T follicular helper cell (primary cell): ENCODE measurements at places on chromosomes 1 and 21.

- DNase-seq = no peak
Measured at GRCh38 chr1:34342334-34342733, 165.6 kb downstream of the C1orf94 start.

- DNase-seq = no peak
Measured at GRCh38 chr1:36051821-36052220, 32.1 kb upstream of the TEKT2 start.

DNA sequence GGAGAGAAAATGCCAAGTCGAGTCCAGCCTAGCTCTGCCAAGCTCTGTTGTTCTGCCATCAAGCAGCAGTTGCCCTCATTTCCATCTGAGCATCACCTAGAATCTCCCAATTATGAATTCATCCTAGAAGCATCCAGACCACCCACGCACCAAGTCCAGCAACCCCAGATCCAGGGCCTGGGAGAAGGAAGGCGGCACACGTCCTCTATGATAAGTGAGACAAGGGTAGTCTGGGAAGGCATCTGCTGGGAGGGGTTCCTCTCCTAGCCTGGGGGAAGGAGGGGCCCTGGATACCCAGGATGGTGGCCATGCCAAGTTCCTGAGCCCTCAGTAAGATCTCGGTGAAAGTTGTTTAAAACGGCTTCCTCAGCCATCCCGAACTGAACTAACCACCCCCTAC lies 70.7 kb downstream of the VWA5B1 start:
- DNase-seq = no peak

GRCh38 chr1:183652547-183653461 lies at the start of gene APOBEC4:
TSS of gene APOBEC4 (minus strand) at chr1:183653316. CDS start at chr1:183648781, 4,535 bp downstream.
- no peak for DNase-seq

DNA sequence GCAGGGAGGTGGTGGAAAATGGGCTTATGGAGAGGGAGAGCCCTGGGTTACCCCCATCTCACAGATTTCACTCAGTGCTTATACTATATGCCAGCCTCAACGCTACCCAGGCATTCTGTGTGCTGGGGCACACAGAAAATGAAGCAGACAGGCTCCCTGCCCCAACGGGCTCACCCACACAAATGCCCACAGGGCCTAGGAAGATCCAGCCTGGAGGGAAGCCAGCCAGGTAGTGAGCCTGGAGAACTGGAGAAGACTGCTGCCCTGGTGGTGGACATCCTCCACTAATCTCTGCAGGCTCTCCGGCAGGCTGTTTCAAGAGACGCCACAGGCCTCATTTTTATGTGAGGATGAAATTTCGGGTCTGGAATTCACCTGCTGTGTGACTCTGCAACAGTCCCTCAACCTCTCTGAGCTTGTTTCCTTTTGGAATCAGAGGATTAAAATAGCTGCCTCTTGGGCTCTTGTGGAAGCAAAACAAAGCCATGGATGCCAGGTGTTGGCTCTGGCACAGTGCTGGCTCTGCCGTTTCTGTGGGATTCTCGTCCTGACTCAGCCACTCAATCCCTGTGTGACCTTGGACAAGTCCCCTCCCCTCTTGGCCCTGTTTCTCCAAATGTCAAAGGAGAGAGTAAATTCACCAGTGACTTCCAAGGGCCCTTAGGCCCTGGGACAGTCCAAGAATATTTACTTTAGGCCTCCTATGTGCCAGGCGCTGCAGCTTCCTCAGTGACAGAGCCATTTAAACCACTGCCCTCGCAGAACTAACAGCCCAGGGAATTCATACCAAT lies 3.6 kb downstream of the PAQR7 start:
- DNase-seq = no peak

- no peak for DNase-seq
Measured at GRCh38 chr1:64223329-64224151, 20.1 kb downstream of the UBE2U start.

DNA sequence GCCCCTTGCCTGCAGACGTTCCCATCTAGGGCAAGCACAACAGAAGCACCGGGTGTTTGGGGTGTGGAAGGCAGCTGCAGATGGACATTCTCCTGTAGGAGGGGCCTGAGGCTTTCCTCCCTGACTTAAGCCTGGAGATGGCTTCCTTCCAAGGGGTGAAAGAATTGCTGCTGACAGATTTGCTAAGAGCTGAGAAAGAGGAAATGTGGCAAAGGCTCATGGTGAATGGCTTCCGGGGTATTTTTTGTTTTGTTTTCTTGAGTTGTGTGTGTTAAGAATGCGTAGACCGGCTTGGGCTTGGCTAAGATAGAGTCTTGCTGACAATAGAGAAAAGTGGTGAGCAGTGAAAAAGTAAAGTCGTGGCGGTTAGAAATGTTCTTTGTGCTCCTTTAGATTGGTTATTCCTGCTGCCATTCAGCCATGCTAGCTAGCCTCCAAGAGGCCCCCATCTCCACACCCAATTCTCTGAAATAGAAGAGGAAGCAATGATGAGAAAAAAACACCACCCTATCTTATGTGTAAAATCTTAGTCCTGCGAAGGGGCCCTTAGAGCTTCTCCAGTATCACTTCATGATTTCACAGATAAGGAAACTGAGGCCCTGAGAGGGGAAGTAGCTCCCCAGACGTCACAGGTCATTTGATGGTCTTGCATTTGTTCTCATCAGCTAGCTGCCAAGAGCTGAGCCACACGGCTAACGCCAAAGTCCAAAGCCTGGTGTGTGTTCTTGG lies 36.9 kb downstream of the EIF2D start:
- DNase-seq = no peak

DNA sequence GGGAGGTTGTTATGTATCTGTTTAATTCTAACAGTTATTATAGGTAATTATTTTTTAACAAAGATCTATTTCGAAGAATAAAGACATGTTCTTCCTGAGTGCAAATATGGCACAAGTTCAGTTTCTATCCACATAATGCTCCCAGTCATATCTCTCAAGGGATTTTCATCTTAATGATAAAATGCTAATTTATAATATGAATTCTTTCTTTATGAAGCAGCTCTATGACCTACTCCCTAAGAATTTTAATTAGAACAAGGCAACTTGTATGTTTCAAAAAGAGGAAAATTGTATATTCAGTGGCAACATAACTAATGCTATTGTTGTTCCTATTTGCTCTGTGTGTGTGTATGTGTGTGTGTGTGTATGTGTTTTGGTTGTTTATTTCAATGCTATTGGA lies 1222.1 kb upstream of the NCAM2 start:
- no peak for DNase-seq

- no peak for DNase-seq
Measured at GRCh38 chr1:187942986-187943385, 1114.2 kb downstream of the PLA2G4A start.

DNA sequence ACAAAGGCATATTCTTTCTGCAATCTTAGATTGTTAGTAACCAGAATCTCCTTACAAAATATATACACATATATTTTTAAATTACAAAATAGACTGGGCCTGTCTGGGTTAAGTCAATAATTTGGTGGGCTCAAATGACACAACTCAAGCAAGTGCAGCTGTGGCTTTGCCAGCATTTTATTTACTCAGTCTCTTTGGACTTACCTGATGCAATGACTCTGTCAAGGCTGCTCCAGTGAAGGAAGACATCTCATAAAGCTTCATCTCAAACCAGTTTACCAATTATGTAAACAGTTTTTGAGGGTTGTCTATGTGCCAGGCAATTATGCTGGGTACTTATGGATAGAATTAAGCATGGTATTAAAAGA lies 22.8 kb upstream of the ABCA4 start:
- no peak for DNase-seq

- DNase-seq = no peak
Measured at GRCh38 chr1:78797108-78797781, 147.6 kb downstream of the IFI44 start.

- DNase-seq = no peak
Measured at GRCh38 chr1:94580367-94581115, 39.0 kb upstream of the F3 start.

DNA sequence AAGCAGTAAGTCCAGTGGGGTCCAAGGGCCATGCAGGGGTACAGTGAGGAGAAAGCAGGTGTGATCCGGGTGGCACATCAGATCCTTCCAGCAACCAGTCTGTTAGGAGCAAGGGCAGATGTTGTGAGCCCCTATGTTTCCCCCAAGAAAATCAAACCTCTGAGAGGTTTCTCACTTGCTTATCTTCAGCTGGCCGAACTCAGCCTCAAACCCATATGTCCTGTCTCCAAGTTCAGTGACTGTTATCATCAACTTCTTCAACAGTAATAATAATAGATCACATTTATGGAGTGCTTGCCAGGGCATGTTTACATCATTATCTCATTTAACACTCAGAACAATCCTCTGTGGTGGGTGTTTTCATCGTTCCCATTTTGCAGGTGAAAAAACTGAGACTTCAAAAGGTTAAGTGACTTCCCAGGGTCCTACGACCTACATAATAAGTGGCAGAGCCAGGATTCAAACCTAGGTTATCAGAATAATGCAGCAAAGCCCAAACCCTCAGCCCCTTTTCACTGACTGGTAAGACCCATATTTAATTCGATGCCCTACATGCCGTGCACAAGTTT lies 3.3 kb downstream of the CAPN2 start:
- no peak for DNase-seq

GRCh38 chr1:62688687-62689085 lies 500 bp upstream of the DOCK7 start:
- DNase-seq = no peak

- no peak for DNase-seq
Measured at GRCh38 chr1:203996126-203996525, 76.8 kb upstream of the SOX13 start.

GRCh38 chr1:86409416-86410021 lies 13.4 kb upstream of the ODF2L start:
- no peak for DNase-seq

DNA sequence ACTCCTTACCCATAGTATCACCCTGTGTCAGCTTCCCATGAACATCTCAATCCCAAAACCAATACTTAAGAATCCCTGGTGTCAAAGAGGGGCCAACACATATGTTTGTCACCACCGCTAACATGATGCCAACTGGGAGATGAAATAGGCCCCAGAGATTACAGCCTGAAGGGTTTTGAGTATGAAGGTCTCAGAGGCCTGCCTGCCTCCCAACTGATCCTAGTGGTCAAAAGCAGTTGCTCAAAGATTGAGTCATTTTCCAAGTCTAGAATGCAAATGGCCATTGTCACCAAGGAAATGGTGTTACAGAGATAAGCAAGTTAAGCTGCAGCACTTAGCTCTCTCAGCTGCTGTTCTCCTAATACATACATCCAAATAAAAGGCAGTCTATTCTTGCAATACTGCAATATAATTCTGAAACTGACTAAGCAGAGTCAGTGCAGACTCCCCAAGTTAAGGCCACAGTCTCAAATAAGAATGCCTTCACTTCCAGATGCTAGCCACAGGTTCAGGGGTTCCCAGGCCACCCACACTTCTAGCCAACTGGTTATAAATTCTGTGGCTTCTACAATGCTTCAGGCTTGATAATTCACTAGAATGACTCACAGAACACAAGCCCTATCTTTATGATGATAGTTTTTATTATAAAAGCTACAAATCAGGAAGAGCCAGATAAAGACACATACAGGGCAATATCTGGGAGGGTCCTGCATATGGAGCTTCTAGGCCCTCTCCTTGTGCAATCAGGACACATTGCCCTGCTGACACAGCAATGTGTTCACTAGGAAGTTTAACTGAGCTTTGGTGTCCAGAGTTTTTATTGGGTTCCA lies 18.7 kb downstream of the DUSP10 start:
- DNase-seq = no peak

GRCh38 chr1:75696000-75696399 lies 28.5 kb upstream of the ACADM start:
- no peak for DNase-seq

DNA sequence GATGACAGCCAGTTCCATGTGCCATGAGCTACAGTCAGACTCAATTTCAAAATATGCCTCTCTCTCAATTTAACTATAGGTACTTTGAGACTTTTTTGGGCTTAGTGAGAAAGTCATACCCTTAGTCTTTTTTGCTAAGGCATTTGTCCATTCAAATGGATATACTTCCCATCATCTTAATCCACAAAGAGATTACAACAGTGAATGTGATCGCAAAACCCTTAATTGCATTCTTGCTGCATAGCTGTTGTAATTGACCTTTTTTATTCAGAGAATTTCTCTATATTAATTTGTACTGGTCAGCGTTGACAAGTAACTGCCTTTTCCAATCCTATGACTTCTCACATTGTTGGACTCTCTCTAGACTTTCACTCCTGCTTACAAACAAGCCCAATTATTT lies 38.6 kb upstream of the RGS18 start:
- no peak for DNase-seq

- no peak for DNase-seq
Measured at GRCh38 chr1:9865724-9866123, 42.0 kb upstream of the CLSTN1 start.

GRCh38 chr1:212368073-212368484 lies 46.6 kb downstream of the PACC1 start:
- DNase-seq = peak; percentile 32

GRCh38 chr1:54121482-54122134 lies 31.2 kb downstream of the CDCP2 start:
- DNase-seq = peak; percentile 46

DNA sequence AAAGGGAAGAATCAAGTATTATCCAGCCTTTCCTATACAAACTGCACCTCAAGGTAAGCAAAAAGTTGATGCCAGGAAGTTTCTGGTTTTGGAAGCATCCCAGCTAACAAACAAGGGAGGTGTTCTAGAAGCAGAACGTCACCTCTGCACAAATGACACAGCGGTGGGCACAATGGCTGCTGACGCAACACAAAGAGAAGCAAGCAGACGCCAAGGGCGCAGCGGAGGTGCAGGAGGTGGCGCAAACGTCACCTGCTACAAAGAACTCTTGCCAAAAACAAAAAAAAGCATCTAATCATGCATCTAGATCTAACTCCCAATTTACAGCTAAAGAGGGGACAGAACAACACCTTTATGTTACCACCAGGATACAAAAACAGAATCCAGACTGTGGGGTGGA lies 88.5 kb downstream of the NPHP4 start:
- no peak for DNase-seq

DNA sequence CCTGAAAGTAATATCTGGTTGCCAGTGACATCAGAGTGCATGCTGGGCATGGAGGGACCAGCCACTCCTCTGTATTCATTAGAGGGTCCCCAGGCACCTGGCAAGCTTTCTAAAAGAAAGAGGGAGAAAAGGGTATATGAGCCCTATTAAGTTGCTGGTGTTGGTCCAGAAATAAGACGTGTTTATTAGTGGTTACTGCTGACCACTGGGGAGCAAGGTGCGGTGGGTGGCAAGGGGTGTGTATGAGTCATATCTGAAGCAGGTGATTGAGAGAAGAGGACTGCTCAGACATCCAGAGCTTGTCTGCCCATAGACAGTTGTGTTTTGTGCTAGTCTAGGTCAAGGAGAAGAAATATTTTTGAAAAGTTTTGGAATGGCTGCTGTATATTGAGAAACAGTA lies 298.1 kb downstream of the TM2D1 start:
- no peak for DNase-seq

GRCh38 chr1:240597153-240597745 lies 14.7 kb downstream of the GREM2 start:
- DNase-seq = no peak

DNA sequence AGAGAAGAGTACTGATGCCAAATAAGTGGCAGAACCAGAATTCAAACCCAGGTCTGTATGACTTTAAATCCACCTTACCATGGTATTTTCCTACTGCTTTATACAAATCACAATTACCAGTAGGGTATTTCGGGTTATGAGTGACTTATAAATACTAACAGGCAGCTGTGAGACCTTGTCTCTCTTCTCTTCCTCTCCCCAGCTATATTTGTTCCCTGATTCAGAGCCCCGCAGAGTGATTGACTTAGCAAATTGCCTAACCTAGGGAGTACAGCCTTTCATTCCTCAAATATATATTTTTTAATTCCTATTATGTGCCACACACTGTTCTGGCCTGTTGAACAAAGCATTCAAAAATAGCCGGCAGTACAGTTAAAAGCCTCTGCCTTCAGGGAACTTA lies 168.0 kb downstream of the CLEC20A start:
- DNase-seq = no peak
